ENCODE measurements at places on chromosomes 6 and 20.

DNA sequence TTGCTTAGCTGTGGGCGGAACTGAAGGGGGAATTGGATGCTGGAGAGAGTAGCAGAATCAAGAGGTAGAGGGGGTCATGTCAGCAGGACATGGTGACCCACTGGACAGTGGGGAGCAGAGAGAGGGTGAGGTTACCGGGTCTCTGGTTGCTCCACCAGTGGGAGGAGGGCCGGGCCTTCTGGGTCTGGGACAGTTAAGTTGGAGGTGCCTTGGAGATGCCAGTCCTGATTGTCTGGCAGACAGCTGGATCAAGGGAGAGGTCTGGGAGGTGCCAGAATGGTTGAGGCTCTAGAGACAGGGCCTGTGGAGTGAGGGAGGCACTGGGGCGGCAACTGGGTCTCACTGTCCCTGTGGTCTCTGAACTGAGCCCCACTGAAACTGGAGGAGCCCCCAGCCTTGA is 24.6 kb downstream of the MANBAL start:
- no peak for DNase-seq

DNA sequence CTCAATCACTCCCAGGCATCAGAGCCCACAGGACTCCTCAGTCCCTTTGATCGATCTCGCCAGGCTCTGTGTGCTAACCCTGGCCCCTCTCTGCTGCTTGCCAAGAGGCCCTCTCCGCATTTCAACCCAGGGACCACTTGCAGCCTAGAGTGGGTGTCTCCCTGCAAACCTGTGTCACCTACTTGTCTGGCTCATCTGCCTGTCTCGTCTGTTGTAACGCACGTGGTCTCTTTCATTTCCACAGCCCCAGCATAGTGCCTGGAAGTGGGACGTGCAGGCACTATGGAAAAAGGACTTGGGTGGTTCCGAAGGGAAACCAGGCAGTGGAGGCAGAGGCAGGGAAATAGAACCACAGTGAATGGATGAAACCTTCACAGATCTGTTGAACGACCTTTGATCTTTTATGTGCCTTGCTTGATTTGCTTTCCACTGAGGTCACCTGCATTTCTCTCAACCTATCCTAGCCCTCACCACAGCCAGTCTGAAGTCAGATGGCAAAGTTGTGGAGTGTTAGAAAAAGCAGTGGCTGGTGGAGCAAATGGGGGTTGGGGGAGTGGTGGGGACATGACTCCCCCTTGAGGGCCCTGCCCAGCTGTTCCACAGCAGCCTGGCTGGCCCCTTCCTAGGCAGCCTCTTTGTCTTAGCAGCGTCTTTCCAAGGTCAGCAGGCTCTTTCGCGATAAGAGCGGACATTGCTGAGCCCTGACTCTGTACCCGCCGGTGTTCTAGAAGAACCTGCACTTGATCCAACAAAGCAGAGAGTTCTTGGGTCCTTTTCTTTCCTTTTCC is 55.8 kb upstream of the TAGAP start:
- DNase-seq: no peak

GRCh38 chr6:144712541-144712940 is 427.4 kb downstream of the UTRN start:
- DNase-seq: peak; percentile 8

- DNase-seq: no peak
Measured at GRCh38 chr6:89148016-89148750, 2.3 kb downstream of the PM20D2 start.

GRCh38 chr6:105713474-105714118 is 310.7 kb upstream of the PREP start:
- DNase-seq: no peak

- no peak for DNase-seq
Measured at GRCh38 chr20:58518896-58519593, 3.8 kb upstream of the APCDD1L start.

- no peak for DNase-seq
Measured at GRCh38 chr6:26363882-26364701, 906 bp upstream of the BTN3A2 start.

DNA sequence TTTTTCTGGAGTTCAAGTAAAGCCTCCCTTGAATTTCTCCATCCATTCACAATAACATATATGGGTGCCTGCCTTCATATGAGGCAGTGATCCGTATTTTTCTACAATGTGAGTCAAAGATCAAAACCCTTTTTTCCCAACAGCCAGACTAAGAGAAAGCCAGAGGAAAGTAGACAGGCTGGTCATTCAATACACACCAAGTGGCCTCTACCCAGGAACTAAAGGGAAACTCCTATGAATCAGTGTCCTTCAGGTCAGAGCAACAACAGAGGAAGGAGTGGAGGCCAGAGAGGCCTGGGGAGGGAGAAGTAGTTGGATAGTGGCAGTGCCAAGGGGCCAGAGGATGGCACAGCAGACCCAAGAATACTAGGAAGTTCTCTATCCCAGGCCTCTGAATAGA is 23.8 kb downstream of the SIM1 start:
- no peak for DNase-seq

DNA sequence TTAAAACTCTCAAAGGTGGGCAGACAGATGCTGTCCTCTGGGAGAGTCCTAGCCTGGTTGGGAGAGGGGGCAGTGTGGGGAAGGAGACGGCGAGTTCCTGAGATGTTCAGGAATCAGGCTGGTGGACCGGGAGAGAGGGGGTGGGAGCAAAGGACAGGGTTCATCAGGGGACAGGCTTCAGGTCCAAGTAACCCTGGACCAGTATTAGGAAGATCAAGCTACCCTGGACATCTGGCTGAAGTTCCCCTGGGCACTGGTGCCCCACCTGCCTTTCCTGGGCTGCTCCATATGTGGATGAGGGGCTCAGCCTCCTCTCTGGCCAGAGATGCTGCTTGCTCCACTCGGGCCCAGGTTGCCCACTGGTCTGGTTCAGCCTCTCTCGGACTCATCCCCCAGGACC is 1.1 kb upstream of the IP6K3 start:
- DNase-seq: no peak

Measured in astrocyte of the cerebellum (primary cell).